Activated CD4-positive, alpha-beta T cell treated with anti-CD3 and anti-CD28 coated beads, Interleukin-2, Interleukin-4, amounts not matched to agents 100 ng/mL and 50 ng/mL, durations not matched to agents 16 hours and 8 hours (primary cell): ENCODE measurements at places on chromosomes 2 and 18.
A peak's percentile ranks its signal among the peaks of the same experiment; 100 is the strongest.

- DNase-seq = peak; percentile 32
Measured at GRCh38 chr2:239143858-239144712, 256.7 kb downstream of the HDAC4 start.

- no peak for DNase-seq
Measured at GRCh38 chr18:58364876-58365528, 263.9 kb downstream of the ALPK2 start.

GRCh38 chr2:72914206-72914559 is 3.1 kb upstream of the EMX1 start:
- no peak for DNase-seq

DNA sequence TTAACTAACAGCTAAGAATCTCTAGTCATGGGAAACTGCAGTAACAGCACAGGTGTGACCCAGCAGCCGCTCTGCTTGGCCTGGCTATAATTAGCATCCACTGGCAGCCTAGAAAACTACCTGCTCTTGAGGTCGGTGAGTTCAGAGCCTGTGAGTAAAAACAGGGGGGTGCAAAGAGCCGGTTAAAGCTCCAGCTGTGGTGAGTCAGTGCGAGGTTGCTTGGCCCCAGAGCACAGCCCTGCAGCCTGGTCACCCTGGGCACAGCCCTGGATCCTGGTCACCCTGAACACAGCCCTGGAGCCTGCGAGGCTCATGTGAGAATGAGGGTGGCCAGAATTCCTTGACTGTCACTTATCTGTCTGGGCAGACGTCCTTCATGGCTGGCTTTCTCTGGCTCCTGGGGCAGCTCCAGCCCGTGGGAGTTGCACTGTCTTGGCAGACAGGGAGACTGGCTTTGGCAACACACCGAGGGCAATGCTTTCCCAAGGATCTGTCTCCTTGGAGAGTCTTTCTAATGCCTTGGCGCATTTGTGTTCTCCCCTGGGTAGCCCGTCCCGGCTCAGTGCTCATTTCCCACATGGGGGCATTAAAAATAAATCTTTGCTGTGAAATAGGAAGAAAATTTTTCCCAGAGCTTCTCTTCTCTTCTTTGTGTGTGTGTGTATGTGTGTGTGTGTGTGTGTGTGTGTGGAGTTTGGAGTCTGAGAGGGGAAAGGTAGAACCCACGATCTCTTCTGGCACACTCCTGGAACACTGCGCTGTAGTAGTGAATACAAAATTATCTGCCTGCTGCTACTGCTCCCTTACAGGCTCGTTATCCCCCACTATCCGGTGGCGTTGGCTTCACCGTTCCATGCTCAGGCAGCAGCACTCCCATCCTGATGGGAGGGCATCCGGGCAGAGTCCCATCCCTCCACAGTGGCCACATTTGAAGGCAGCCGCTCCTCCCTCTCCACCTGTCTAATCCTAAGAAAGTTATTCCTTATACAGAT is 250.2 kb upstream of the MEX3C start:
- DNase-seq = no peak

- peak; percentile 46 for DNase-seq
Measured at GRCh38 chr2:17658251-17658843, 95.3 kb downstream of the SMC6 start.

DNA sequence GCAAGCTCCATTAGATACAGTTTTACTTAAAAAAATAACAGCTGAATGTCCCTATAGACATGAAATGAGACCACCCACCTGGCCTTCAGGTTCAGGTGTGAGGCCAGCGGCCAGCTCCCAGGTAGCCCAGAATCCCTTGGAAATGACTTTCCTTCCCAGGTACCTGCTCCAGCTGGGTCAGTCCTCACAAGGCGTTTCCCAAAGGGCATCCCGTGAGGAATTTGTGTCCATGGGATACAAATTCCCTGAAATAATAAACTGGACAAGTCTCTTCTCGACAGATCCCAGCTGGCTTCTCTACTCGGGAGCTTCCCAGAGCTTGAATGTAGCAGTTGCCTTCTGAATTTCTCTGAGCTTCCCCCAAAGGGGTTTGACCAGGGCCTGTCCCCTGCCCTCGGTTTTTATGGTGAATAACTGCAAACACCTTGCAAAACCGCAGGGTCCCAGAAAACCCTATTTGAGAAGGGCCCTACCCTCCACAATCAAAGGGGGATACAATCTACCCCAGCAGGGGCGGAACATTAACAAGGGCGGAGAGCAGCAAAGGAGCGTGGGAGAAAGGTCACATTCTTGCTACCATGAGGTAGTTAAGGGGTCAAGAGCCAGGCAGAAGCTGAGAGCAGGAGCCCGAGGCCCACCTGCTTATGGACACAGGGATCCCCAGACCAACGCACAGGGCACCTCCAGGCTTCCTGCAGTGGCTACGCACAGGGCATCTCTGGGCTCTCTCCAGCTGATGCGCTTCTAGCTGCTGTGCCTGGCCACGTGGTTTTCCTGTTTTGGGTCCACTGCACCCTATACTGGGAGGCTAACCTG is 107.7 kb downstream of the HDAC4 start:
- no peak for DNase-seq

DNA sequence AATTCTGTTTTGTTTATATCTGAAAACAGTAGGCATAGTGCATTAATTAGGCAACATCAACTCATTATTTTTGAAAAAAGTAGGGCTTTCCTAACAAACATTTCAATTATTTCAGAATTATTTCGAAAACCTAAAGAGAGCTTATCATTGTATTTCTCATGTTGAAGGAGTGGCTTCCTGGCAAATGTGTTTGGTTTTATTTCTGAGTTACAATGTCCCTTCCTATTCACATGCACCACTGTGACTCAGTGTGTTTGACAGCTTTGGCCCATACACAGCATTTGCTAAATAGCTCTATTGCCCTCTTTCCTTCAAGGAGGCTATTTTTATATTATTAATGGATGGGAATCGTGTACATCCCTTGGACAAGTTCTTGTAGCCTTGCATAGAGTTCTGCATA is 205.9 kb downstream of the PTGR3 start:
- DNase-seq = no peak

DNA sequence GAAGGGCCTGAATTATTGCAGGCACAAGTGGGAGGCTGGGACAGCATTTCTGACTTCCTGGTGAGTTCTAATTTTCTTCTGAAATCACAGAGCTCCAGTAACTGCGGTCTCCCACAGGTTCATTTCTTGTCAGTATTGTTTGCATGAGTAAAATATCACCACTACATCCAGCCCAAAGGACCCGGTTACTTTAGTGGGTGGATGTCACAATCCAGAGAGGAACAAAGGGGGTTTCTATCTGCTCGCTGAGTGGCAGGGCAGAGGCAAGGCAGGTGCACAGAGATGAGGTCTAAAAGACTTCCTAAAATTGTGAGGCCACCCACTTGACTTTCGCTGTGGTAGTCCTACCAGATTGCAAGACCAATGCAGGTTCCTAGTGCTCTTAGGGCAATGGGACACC is 800.4 kb upstream of the ID2 start:
- DNase-seq = no peak

DNA sequence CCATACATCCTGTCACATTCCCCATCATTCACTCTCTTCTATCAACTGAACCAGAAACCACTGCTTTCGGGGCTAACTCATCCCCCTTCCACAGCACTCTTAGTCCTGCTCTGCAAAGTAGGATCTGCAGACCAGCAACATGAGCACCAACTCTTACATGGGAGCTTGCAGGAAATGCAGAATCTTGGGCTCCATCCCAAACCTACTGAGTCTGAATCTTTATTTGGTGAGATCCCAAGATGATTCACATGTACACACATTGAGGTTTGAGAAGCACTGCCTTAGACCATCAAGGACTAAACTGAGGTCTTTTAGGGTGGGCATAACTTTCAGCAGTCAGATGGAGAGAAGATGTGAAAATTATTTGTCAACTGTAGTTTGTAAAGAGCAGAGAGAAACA is 235.6 kb upstream of the EPHA4 start:
- DNase-seq = no peak

- DNase-seq = no peak
Measured at GRCh38 chr2:204899983-204900382, 354.7 kb downstream of the PARD3B start.

DNA sequence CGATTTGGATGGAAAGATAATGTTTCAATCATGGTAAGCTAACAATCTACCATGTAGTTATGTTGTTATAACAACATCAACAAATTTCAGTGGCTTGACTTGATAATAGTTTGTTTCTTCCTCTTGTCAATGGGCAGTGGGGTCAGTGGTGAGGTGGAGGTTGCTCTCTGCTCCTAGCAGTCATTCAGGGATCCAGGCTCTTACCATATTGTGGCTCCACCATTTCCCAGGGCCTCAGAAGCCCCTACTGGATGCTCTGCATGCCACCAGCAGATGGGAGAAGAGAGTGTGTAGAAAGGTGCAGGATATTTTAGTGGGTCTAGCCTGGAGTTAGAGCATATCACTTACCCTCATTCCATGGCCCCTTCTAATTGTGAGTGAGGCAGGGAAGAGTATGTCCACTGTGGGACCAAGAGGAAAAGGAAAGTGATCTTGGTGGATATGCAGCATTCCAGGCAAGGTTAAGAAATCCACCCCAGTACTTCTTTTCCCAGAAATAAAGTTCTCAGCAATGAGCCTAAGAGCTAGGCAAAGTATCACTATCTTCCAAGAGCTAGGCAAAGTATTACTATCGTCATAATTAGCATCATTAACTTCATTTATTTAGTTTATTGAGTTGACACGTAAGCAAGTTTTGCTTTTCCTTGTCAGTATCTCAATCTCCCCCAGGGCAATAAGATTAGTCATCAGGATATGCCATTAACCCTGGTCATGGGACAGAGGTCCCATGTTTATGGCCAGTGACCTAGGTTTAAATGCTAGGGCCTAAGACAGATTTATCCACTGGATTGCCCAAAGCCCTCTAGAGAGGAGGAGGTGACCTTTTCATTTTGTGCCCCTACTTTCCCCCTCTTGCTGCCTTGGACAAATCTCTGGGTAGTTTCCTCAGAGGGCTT is 4.2 kb upstream of the IWS1 start:
- no peak for DNase-seq
